Breast epithelium (tissue), 4 donors: ENCODE measurements at places on chromosomes 5 and 9. TPM values are rescaled to one million over a fixed set of nuclear protein-coding genes. Genes with fewer than 3 reads are reported as not detected.

GRCh38 chr9:72633966-72634365, 112.6 kb downstream of the TMC1 start:
- H3K27ac ChIP-seq, result no peak overlapping the region
- H3K27me3 ChIP-seq, result no peaks in the 10 kb centered on the region
- no peak for DNase-seq
- H3K4me1 ChIP-seq, result no peaks in the 10 kb centered on the region
- no peaks in the 10 kb centered on the region for H3K36me3 ChIP-seq
- H3K4me3 ChIP-seq, result no peak overlapping the region

DNA sequence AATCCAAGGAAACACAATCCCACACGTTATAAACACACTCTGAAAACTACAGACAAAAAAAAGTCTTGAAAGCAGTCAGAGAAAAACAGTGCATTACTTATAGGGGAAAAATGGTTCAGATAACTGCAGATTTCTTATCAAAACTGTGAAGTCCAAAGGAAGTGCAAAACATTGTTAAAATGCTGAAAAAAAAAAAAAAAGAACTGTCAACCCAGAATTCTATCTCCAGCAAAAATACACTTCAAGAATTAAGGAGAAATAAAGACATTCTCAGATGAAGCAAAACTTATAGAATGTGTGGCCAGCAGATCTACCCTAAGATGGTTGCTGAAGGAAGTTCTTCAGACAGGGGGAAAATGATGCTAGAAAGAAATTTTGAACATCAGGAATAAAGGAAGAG, 40.4 kb downstream of the ADAMTS2 start:
- H3K27me3 ChIP-seq, result no peaks in the 10 kb centered on the region
- DNase-seq, result no peak
- H3K4me3 ChIP-seq, result no peak overlapping the region
- H3K36me3 ChIP-seq, result no peaks in the 10 kb centered on the region
- no peak overlapping the region for H3K27ac ChIP-seq

DNA sequence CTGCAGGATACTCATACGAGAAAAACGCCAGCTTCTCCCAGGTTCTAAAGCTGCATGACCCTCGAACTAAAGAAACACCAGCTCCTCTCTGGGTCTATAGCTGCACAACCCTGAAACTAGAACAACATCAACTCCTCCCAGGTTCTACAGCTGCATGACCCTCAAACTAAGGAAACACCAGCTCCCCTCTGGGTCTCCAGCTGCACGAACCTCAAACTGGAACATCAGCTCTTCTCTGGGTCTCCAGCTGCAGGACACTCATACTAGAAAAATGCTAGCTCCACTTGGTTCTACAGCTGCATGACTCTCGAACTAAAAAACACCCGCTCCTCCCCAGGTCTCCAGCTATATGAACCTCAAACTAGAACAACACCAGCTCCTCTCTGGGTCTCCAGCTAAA, 811.1 kb downstream of the CDH9 start:
- H3K4me3 ChIP-seq, result no peak overlapping the region
- DNase-seq, result no peak
- H3K27me3 ChIP-seq, result no peaks in the 10 kb centered on the region
- H3K27ac ChIP-seq, result no peak overlapping the region
- H3K36me3 ChIP-seq, result no peaks in the 10 kb centered on the region
- H3K4me1 ChIP-seq, result no peaks in the 10 kb centered on the region

ADGRD2 gene
- total RNA-seq, result 2.6 TPM

CATSPER3 gene
- total RNA-seq, result 0.32 TPM
